ENCODE measurements at places on chromosomes 4 and X.
A peak's percentile ranks its signal among the peaks of the same experiment; 100 is the strongest.

DNA sequence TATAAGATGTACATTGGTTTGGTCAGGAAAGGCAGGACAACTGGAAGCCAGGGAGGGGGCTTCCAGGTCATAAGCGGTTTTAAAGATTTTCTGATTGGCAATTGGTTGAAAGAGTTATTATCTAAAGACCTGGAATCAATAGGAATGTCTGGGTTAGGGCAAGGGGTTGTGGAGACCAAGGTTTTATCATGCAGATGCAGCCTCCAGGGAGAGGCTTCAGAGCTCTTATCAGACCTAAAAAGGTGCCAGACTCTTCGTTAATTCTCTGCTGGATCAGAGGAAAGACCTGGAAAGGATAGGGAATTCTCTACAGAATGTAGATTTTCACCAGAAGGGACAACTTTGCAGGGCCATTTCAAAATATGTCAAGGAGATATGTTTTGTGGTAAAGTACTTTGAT lies 62.8 kb downstream of the BEX3 start:
- DNase-seq: no peak

DNA sequence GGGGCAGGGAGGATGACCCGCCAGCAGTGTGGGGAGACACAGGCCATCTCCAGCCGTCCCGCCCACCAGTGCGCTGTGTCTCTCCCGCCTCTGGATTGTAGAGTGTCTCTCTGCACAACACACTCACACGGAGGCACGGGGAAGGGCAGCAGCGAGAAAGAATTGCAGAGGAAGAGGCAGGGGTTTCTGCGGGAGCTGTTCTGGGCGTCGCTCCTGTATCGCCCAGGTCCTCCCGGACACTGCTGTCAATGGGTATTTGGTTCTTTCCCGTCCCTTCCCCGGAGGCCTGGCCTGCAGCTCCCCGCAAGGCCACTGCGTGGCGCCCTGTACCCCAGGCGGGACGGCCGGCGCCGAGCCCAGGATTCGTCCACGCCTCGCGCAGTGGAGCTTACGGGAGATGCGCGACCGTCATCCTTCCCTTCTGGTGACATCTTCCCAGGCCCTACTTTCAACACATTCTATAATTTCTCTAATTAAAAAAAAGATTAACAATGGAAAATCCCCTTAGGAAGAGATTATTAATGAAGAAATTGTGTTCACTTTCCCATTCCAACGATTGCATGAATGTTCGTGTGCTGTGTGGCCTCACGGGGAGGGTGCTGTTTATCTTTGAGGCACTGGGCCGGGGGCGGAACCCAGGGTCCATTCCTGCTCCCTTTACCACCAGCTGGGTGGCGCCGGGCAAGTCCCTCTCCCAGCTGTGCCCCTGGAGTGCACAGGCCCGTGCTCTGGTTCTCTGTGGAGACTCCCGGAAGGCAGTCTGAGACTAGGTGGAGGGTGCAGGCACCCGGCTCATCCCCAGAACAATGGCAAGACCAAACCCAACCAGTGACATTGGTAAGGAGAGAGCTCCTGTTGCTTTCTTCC lies 95.7 kb downstream of the CPZ start:
- peak; percentile 1 for DNase-seq

DNA sequence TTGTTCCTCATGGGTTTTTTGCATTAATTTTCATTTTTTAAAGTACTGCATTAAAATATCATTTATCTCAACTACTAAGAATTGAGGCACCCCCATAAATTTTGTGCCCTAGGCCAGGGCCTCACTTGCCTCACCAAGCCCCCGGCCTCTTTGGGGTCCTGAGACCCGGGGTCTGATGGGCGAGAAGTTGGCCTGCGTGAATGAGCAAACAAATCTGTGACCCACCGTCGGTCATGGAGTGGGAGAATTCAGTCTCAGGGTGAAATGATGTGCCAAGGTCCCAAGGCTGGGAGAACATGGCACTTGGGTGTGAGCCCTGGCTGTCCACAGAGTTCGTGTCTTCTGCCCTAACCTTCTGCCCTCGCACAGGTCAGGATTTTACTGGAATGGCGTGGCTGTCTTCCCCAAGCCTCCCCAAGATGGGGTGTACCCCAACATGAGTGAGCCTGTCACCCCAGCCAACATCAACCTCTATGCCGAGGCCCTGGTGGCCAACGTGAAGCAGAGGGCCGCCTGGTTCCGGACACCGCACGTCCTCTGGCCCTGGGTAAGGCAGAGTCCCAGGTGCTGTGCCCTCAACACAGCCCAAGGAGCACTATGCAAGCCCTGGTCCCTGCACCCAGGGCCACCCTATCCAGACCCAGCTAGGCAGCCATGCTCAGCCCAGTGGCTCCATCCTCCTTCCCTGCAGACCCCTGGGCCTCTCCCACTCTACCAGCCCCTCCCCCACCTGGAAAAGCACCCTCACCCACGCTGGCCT lies 18.0 kb downstream of the MAN2B2 start:
- DNase-seq: no peak

- no peak for DNase-seq
These were observed 97.9 kb downstream of the NEUROG2 start for GRCh38 chr4:112418092-112418491.

DNA sequence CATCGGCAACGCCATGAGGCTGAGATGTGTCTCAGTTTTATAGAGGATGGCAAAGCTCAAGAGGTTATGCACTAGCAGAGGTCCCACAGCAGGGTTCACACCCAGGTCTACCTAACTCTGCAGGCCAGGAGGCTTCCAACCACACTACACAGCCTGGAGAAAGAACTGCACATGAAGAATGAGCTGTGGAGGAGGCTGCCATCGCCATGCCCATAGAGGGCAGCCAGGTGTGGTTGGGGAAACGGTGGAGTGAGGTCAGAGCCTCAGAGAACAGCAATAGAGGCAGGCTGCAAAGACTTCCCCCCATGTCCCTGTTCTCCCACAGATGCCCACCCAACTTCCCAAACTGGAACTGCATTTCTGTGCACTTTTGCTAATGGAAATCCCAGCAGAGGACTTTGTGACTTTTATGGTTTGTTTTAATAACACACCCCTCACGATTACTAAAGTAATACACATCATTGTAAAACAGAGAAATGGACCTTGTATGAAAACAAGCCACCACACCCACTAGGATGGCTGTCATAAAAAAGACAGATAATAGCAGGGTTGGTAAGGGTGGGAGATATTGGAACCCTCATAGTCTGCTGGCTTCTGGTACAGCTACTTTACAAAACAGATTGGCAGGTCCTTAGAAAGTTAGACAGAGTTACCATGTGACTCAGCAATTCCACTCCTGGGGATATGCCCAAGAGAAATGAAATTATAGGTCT lies 58.9 kb upstream of the PROM1 start:
- DNase-seq: no peak

Data from G401 (cell line).